ENCODE measurements at places on chromosomes 7 and 10.
A peak's percentile ranks its signal among the peaks of the same experiment; 100 is the strongest.

GRCh38 chr10:98030093-98030821 is at the start of gene CRTAC1:
Gene CRTAC1 (minus strand): TSS chr10:98030621. CDS start chr10:98030472, 149 bp downstream.
- peak; percentile 92 for DNase-seq

- DNase-seq, result no peak
These were observed 42.9 kb downstream of the C10orf120 start for GRCh38 chr10:122656741-122657140.

DNA sequence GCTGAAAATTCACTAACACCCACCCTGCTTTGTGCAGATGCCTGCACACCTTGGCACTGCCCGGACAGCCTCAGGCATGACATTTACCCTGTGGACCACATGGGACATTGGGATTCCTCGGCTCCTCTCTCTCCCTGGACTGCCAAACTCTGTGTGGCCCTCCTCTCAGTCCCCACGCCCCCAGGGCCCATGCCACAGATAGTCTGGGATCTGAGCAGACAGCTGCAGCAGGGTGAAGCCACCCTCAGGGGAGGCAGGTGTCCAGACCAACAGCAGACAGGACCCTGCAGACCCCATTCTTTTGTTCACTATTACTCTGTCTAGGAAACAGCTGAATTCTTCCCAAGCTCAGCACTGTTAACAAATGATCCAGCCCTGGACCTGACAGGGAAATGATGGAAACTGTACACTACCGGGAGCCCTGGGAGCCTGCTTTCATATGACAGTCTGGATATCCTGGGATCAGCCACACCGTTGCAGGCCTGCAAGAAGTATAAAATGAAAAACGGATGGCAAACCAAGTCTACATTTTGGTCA is 83.4 kb downstream of the VOPP1 start:
- DNase-seq, result no peak

- no peak for DNase-seq
These were observed 109.2 kb downstream of the SND1 start for GRCh38 chr7:127761196-127761595.

DNA sequence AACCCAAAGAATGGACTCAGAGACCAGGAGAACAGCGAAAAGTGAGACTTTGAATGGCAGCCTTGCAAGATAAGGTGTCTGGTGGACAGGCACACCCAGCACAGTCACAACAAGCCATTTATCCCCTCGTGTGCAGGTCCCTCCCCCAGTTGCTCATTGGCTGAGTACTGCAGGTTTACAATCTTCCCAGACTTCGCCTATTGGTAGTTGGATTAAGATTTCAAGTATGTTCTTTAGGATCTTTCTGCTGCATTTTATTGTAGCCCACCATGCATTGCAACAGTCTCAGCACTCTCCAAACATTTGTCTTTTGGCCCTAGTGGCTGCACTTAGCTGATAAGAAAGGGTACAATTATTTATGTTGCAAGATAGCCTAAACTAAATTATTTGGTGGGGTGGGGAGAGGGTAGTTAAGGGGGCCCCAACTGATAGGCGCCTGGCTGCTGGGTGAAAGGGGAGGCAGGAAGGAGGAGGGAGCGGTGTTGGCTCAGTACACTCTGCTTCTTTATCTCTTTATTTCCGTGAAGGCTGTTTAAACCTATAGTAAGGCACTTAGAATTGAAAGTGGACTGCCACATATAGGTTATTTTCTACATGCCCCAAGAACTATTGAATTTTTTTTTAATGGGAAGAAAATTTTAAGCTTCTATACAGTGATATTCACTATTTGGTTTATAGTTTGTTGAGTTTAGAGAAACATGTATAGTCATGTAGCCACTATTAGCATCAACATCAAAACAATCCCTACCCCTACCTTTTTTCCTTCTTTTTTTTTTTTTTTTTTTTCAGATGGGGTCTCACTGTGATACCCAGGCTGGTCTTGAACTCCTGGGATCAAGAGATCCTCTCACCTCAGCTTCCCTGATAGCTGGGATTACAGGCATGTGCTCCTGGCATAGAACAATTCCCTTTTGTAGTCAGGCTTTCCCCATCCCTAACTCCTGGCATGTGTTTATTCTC is 54.2 kb downstream of the GUSB start:
- no peak for DNase-seq

DNA sequence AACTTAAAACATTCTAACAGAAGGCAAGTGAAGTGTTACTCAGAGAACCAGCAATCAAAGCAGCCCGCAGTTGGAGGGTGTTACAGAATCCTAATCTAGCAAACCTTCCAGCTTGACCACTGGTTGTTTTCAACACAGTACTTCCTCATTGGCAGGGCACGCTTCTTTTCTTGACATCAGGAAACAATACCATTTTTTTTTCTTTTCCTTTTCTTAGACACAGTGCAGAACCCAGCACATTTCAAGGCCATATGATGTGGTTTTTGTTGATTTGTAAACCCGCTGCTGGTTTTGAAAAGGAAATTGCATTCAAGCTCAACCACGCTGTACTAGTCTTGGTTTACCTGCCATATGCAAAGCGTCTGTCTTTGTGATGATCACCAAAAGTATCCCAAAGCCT is 33.4 kb downstream of the RHOBTB1 start:
- DNase-seq, result no peak

- DNase-seq, result no peak
These were observed 111.0 kb downstream of the NRP1 start for GRCh38 chr10:33223326-33224000.

GRCh38 chr7:125641884-125642283 is 712.3 kb upstream of the POT1 start:
- DNase-seq, result no peak

GRCh38 chr7:40356871-40357709 is 222.3 kb downstream of the SUGCT start:
- DNase-seq, result no peak

- DNase-seq, result no peak
These were observed 19.3 kb downstream of the PPP1R3C start for GRCh38 chr10:91613411-91614187.

DNA sequence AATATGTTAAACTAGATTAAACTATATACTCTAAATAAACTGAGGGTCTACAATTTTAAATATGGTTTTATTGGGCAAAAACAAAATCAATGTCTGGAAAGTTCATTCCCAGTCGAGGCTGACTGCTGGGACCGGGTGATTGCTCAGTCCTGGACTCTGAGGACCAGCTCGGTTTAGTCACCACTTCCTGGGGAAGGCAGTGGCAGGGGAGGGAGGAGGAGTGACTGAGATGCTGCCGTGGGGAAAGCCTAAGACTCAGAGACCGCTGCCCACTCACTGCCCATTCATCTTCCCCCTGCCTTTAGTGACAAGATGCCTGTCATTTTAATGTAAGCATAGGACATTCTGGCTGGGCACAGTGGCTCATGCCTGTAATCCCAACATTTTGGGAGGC is 29.0 kb downstream of the ATOH7 start:
- peak; percentile 66 for DNase-seq

DNA sequence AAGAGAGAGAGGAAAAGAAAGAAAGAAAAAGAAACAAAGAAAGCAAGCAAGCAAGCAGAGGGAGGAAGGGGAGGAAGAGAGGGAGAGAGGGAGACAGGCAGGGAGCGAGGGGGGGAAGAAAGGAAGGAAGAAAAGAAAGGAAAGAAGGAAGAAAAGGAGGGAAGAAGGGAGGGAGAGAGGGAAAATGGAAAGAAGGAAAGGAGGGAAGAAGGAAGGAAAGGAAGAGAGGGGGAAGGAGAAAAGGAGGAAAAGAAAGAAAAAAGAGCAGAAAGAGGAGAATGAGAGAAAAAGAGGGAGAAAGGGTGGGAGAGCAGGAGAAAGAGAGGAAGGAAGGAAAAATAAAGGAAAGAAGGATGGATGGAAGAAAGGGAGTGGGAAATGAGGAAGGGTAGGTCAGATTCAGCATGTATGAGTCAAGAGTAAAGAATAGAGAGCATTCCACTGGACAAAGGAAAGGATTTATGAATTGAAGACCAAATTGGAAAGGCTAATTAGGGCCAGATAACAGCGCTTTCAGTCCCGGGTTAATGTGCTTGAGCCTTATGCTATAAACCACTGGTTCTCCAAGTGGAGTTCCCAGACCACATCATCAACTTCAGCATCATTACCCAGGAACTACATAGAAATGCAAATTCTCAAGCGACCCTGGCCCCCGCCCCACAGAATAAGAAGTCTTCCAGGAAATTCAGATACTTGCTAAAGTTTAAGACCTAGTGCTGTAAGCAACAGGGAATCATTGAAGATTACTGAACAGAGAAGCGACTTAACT is 85.1 kb downstream of the C10orf90 start:
- no peak for DNase-seq

- DNase-seq, result no peak
These were observed 8.4 kb upstream of the LFNG start for GRCh38 chr7:2510909-2511768.

GRCh38 chr7:140646931-140647647 is 6.5 kb upstream of the DENND2A start:
- peak; percentile 87 for DNase-seq

GRCh38 chr7:105776068-105776790 is 100.2 kb downstream of the ATXN7L1 start:
- DNase-seq, result peak; percentile 99

- no peak for DNase-seq
These were observed 150.7 kb downstream of the CFTR start for GRCh38 chr7:117630501-117630900.

DNA sequence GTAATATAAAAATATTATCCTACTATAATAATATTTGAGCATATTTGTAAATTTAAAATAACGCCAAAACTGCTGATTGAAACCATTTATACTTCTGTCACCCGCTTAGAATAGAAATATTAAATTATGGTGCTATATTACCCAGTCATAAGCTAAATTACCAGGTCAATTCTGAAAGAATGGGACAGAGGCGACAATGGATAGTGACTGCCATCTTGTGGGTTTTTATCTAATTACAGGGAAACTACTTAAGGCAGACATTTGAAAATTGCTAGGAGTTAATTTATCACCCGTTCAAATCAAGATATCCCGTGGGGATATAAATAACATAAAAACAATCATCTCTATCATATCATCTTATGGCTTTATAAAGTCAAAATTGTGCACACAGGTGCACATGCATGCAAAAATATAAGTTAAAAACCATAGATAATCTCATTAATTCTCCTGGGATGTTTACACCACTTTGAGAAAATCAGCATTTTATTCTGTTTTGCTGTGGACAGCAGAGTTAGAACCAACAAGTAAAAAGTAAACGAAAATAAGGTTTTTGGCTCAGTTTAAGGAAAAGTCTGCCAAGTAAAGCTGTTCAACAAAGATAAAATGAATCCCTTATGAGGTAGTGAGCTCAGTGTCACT is 41.3 kb upstream of the HPSE2 start:
- no peak for DNase-seq

DNA sequence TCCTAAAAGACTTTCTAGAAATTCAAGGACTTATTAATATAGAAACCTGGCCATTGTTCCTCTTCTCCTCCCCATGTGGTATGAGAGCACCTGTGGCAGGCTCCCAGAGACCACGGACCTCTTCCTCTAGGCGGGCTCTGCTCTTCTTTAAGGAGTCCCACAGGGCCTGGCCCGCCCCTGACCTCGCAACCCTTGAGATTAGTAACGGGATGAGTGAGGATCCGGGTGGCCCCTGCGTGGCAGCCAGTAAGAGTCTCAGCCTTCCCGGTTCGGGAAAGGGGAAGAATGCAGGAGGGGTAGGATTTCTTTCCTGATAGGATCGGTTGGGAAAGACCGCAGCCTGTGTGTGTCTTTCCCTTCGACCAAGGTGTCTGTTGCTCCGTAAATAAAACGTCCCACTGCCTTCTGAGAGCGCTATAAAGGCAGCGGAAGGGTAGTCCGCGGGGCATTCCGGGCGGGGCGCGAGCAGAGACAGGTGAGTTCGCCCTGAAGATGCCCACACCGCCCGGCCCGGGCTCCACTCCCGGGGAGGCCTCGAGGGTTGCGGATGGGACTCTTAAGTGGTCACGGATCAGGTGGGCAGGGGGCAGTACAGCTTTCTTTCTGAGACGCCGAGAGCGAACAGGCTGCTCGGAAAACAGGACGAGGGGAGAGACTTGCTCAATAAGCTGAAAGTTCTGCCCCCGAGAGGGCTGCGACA is at the start of gene SLC26A4:
Gene SLC26A4 (plus strand): TSS at position 448 of the 700 bp plus-strand sequence. CDS start 814 bp downstream, outside the sequence.
- DNase-seq, result peak; percentile 69

- DNase-seq, result no peak
These were observed 483.9 kb downstream of the GRM8 start for GRCh38 chr7:126768836-126769235.

DNA sequence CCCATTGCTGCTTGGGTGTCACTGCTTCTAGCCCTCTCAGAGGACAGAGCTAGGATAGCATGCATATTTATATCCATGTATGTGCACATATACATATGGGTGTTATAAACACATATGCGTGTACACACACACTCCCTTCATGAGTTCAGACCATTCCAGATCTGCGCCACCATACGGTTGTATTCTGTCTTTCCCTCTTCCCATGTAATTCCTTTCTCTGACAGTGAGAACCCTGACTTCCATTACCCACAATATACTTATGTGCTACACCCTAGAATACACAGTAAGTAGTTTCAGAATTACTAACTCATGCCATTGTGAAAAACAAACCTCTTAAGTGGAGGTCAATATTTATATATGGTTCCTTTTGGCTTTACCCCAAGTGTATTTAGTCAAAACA is 116.6 kb upstream of the SAMD8 start:
- no peak for DNase-seq

GRCh38 chr10:133353202-133353959 is 4.4 kb downstream of the FUOM start:
- DNase-seq, result no peak

DNA sequence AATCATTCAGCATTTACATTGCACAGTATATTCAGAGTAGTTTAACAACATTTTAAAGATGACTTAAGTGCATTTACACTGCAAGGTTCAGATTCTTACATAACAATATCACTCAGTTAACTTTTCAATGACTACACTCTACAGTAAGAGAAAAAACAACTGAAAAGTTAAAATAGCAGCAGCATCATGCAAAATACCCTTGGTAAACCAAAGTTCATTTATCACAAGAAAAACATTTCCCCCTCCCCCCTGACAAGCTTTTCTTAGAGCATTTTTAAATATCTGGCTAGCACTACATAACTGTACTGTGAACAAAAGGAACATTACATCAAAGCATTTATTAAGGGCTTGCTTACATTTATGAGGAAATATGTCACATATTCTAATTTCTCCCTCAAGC is 179.5 kb upstream of the HGF start:
- DNase-seq, result no peak

GRCh38 chr10:89301721-89302445 is at the start of gene IFIT2:
Gene IFIT2 (plus strand): TSS chr10:89302046. CDS start chr10:89302124, 78 bp downstream.
- DNase-seq, result no peak

- DNase-seq, result no peak
These were observed 1239.6 kb upstream of the SORCS1 start for GRCh38 chr10:108404155-108404554.

GRCh38 chr7:117951285-117951684 is 78.0 kb upstream of the CTTNBP2 start:
- peak; percentile 63 for DNase-seq

Data from islet precursor cell (in vitro differentiated cells).